Stimulated activated CD4-positive, alpha-beta T cell treated with anti-CD3 and anti-CD28 coated beads, Interleukin-12 subunit alpha, Interleukin-12 subunit beta, amount 100 ng/mL, for 24 hours (primary cell): ENCODE measurements at places on chromosomes 3 and 15.
A peak's percentile ranks its signal among the peaks of the same experiment; 100 is the strongest.

- DNase-seq, result peak; percentile 60
These were observed 4.4 kb upstream of the GABRR3 start for GRCh38 chr3:98039322-98040024.

DNA sequence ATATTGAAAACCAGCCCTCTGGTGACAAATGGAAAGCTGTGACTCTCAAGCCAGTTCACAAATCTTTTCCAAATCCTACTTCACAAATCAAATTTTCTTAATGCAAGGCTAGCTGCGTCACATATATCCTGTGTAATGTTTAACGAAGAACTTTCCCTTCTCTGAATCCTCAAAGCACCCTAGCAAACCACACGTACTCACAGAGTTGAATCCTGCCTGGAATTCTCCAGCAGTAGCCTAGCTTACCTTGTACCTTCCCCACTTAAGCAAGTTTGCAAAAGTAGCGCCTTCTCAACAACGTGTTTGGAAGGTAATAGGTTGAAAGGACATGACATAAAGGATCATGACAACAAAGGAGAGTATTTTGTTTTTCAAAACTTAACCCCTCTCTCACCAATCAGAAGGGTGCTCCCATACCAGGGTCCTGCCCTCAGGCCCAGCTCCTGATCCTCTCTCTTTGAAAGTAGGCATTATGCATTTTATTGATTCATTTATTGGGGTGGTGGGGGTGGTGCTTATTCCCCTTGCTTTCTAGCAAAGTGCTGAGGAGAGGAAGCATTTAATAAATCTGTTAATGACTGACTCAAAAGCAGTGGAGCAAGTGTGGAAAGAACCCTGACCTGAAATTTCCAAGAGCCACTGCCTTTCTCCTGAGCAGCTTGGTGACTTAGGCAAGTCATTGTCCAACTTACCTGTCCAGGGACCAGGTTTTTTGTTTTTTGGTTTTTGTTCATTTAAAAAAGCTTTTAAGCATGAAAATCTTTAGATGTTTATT lies 531.6 kb downstream of the MECOM start:
- DNase-seq, result no peak

- no peak for DNase-seq
These were observed 126.2 kb downstream of the TIGIT start for GRCh38 chr3:114420072-114420471.

- DNase-seq, result no peak
These were observed 22.5 kb downstream of the TMEM202 start for GRCh38 chr15:72420576-72420975.

DNA sequence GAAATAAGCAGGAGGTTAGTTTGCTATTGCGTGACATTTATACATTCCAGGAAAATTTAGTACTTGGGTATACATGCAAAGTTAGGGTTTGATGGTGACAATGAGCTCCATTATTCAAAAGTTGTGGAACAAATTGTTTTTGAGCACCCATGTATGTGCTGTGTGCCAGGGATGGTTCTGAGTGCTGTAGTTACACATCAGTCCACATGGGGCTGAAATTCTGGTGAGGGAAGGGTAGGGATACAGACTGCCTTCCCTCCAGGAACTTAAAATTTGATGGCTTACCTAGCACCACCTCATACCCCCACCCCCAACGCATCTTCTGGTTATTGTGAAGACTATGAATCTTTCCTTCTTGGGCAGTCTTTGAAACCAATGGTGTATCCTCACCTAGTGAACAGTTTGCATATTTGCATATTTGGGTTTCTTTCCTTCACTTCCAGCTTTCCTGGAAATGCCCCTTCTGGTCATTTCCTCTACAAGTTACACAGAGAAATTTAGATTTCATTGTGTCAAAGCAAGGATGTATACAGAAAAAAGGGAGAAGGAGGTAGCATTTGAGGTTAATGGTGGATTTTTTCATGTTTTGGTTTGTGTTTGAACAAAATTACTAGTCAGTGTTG lies 222.0 kb upstream of the IL12A start:
- DNase-seq, result no peak

DNA sequence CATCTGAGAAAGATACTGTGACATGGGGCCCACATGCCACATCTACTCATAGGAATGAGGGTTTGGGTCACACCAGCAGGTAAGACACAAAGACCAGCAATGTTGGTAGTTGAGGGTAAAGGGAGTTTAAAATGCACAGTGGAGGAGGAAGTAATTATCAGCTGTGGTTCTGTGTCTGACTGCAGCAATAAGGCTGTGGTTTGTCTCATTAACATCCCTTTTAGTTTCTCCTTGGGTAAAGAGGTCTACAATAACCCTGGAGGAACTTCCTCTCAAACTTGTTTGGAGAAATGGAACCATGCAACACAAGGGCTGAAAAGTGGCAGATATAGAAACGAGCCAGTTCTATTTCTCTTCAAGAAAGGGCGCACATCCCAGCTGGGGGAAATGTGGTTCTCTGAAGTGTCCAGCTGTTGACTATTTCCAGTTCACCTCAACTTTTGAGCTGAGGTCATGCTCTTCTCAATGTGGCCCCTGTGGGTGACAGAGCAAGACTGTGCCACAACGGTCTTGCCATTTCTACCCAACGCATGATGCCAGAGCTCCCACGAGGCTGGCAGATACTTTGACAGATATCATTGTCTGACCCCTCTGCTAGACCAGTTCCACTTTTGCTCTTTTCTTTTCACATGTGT lies 234.3 kb downstream of the SQOR start:
- DNase-seq, result no peak

GRCh38 chr15:77001351-77001750 lies 6.4 kb downstream of the PSTPIP1 start:
- no peak for DNase-seq

DNA sequence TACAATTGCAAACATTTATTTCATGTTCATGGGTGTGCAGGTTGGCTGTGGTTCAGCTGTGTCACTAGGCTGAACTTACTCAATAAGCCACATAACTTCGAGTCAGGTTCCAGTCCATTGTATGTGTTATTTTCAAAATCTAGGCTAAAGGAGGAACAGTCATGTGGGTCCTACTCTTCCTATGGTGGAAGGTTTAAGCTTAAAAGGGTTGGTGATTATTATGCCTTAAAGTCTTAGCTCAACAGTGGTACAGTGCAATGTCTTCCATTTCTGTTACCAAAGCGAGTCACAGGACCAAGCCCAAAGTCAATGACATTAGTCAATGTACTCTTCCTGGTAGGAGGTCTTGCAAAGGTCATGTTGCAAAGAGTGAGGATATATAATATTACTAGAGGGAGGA lies 78.2 kb downstream of the ATG7 start:
- DNase-seq, result no peak

DNA sequence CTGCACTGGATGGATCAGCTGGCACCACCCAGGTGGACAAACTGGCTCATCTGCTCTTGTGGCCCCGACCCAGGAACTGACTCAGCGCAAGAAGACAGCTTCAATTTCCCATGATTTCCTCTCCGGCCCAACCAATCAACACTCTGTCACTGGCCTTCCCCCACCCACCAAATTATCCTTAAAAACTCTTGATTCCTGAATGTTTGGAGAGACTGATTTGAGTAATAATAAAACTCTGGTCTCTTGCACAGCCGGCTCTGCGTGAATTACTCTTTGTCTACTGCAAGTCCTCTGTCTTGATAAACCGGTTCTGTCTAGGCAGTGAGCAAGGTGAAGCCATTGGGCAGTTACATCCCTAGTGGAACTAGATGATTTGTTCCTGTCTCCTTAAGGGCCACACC lies 16.1 kb downstream of the BDH1 start:
- no peak for DNase-seq

- no peak for DNase-seq
These were observed 76.7 kb downstream of the SCN10A start for GRCh38 chr3:38739396-38739689.

GRCh38 chr3:44280631-44281030 lies 38.9 kb downstream of the TOPAZ1 start:
- no peak for DNase-seq

DNA sequence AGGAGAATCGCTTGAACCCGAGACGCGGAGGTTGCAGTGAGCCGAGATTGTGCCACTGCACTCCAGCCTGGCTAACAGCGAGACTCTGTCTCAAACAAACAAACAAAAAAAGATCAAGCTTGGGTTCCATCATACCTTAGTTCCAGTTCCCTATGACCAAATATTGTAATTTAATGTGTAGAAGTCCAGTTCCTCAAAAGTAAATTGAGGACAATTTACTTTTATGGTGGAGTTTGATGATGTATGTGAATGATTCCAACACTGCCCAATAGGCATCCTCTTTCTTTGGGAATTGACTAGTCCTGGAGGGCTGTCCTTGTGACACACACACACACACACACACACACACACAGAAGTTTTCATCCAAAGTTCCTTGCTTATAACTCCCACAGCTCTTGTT lies 2.8 kb upstream of the PKM start:
- no peak for DNase-seq

- no peak for DNase-seq
These were observed 3.1 kb downstream of the CFAP100 start for GRCh38 chr3:126397610-126398422.

- DNase-seq, result no peak
These were observed 78.2 kb downstream of the FAIM start for GRCh38 chr3:138686771-138687221.

DNA sequence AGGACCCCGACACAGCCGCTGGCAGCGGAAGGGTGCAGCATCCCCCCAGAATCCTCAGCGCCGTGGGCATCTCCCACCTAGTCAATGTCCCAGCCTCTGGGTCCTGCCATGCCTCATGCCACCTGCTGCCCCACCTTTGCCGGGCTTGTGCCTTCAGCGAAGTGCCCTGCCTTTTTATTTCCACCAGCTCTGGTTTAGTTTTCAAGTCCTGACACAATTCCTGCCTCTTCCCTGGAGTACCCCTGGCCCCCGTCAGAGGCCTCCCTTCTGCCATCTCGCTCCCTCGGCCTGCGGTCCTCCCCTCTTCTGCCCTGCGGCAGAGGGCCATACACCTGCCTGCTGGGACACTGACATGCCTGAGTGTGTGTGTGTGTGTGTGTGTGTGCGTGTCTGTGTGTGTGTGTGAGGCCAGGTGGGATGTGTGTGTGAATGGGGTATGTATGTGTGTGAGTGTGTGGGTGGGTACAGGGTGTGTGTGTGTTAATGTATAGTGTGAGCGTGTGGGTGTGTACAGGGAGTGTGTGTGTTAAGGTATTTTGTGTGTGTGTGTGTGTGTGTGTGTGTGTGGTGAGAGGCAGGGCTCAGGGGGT lies 129.9 kb downstream of the SMAD6 start:
- DNase-seq, result no peak

GRCh38 chr15:80426316-80426715 lies 22.1 kb downstream of the ARNT2 start:
- no peak for DNase-seq

DNA sequence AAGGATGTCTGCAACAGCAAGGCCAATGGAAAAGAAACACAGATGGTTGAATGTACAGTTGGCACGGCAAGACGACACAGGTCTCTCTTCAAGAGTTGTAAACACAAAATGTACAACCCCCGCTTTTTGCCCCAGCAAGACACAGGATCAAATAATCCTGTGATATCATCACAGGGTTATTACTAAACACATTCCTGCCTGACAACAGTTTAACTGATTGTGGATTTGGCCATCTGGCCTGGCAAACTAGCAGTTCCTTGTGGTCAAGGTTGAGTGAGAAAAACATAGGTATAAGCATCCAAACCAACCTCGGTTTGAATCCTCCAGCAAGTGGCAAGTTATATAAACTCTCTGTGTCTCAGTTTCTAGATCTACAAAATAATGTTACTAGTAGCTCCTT lies 23.4 kb downstream of the PARP16 start:
- no peak for DNase-seq

GRCh38 chr3:148763156-148763680 lies 64.4 kb upstream of the CPB1 start:
- DNase-seq, result no peak

- no peak for DNase-seq
These were observed 25.5 kb upstream of the TMOD3 start for GRCh38 chr15:51803965-51804364.

DNA sequence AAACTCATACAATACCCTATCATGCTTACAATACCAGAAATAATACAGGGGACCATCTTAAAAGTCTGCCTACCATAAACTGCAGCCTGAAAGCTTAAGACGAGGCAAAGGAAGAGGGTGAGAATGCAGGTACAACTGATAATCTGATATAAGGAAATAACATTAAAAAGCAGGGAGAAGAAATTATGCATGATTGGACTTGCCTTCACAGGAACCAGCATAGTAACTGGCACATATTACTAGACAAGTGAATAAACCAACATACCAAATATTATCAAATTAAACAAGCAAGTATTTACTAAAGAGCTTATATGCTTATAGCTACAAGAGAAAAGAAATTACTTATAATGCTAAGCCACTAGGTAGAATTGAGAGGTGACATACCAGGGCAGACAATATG lies 18.7 kb downstream of the ANKRD28 start:
- DNase-seq, result no peak

GRCh38 chr15:77352887-77353286 lies 67.0 kb downstream of the PEAK1 start:
- no peak for DNase-seq

DNA sequence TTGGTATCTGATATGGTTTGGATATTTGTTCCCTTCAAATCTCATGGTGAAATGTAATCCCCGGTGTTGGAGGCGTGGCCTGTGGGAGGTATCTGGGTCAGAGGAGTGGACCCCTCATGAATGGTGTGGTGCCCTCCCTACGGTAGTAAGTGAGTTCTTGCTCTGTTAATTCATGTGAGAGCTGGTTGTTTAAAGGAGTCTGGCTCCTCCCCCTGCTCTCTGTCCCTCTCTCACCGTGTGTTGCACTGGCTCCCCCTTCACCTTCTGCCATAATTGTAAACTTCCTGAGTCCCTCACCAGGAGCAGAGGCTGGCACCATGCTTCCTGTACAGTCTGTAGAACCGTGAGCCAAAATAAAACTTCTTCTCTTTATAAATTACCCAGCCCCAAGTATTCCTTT lies 246.9 kb upstream of the AGTR1 start:
- no peak for DNase-seq

DNA sequence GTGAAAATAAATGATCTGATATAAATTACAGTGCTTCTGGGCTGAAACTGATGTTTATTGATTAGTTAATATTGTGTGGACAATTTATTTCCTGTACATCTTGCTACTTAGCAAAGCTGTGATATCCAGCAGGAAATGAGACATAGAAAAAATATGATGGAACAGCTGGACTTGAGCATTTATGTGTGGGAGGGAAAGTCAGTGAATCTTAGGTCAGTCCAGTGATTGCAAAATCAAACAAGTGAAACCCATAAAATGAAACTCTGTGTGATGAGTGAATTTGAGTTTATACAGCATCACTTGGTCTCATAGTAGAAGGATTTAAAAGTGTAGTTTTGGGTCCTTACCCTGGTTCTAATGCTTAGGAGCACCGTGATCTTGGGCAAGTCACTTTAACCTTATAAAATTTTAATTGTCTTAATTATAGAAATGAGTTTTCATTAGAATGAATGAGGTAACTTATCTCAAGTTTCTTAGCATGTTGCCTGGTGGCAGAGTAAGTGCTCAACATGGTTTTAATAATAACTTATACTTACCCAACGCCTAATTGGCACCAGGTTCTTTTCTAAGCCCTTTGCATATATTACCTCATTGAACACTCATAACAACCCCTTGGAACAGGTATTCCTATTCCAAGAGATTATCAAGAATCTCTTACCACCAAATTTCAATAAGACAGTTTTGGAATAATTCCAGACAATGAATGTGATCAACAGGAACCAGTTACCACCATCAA lies 194.6 kb downstream of the ADAMTSL3 start:
- DNase-seq, result no peak
